ENCODE measurements at places on chromosomes 1 and 21.

- no peak for DNase-seq
Measured at GRCh38 chr1:5389101-5389885, 602.9 kb downstream of the NPHP4 start.

- DNase-seq: no peak
Measured at GRCh38 chr1:179326746-179327145, 33.1 kb downstream of the SOAT1 start.

GRCh38 chr1:109691759-109692158 lies 4.1 kb downstream of the GSTM1 start:
- no peak for DNase-seq

DNA sequence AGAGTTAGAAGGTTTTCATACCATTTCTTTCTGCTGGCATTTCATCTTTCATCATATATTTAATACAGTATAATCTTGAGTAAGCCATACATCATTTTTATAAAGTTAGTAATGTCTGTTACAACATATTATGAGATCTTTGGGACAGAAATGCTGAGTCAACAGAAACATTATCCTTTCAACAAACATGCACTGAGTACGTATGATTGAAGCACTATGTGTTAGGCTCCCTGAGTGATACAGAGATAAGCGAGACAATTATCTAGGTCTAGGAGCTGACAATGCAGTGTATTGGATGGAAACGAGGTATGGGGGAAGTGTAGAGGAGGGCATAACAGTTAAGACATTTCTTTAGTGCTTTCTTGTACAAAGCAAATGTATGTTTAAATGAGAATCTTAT lies 19.7 kb upstream of the GPR52 start:
- no peak for DNase-seq

GRCh38 chr1:17856496-17857108 lies 101.5 kb downstream of the ACTL8 start:
- no peak for DNase-seq

DNA sequence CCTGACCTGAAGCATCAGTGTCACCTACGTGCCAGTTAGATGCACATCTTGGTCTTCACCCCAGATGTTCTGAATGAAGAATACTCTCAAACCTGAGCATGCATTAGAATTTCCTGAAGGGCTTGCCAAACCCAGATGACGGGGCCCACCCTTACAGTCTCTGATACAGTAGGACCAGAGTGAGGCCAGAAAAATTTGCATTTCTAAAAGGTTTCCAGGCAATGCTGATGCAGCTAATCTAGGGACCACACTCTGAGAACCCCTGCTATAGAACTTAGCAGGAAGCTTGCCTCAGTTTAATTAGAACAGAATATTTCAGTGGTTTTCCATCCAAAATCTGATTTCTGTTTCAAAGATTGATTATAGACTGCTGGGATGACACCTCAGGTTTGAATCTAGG lies 9.9 kb upstream of the CTBS start:
- no peak for DNase-seq

GRCh38 chr1:207334337-207334736 lies 12.9 kb downstream of the CD55 start:
- no peak for DNase-seq

GRCh38 chr1:115364046-115364779 lies 26.2 kb upstream of the NGF start:
- peak; percentile 83 for DNase-seq

DNA sequence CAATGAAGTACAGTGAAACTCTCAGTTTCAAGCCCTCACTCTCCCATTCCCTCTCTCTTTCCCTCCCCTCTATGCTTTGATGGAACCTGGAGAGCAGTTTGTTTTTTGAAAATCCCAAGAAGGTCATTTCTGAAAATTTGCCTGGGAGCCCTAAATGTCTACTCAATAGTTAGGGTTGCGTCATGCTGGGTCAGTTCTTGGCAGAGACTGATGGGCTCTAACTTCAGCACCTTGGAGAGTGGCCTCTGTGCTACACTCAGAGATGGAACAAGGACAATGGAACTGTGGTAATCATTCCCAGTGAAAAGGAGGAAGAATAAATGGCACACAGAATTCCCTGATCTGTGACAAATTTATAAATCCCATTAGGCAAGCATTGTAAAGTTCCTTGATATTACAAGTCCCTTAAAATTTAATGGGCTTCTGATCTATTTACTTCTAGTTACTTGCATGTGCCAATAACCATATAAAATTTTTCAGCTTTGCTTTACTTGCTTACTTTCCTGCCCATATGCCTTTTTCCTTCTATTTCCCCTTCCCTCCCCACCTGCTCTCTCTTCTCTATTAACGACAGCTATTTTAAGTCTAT lies 182.9 kb upstream of the KCND3 start:
- peak; percentile 6 for DNase-seq

DNA sequence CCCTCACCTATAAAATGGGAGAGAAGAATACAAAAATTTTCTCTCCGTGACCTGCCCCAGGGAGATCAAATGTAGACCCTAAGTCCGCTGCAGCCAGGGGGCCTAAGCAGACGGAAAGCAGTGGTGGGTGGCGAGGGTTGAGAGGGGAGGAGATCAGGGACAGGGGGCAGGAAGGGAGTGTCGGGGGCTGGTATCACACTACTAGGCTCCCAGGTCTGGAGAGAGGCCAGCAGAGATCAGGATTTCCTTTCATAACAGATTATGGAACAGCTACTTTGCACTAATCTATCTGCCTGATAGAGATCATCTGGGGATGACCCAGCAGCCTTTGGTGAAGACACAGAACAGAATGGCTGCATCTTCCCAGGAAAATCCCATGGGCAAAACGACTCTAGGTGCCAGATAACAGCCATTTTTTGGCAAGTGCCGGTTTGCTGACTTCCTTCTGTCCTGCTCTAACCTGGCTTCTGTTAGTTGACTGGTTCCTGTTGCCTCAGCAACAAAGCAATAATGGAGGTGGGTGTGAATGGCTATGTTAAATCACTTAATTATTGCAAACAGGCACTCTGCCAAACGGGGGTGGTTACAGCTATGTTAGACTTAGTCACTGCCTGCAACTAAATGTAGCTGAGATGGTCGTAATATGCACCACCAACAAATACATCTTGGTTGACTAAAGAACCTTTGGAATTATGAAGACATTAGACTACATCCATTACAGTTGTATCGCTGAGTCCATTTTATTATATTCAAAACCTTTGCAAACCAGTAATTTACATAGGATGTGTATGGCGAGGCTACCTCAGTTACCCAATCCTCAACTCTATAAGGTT lies 30.0 kb upstream of the EPS8L3 start:
- DNase-seq: peak; percentile 83

DNA sequence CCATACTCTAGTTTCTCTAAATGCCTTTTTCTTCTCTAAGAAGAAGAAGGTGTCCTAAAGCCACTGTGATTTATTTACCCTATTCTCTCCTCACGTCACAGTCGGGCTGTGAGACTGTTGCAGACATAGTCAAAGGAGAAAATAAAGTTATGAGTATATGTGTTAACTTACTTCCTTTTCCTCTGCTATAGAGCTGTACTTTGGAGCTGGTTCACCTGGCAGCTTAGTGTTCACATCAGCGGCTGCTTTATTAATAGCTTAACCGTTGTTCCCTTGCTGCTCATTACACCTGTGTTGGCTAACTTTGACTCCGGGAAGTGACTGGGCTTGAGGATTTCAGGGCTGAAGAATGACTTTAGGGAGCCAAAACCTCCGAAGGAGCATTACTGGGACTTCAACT lies 3.6 kb downstream of the PFKFB2 start:
- no peak for DNase-seq

GRCh38 chr1:43307458-43308158 lies 6.8 kb downstream of the TIE1 start:
- DNase-seq: no peak

GRCh38 chr1:25573591-25573930 lies 30.2 kb downstream of the LDLRAP1 start:
- DNase-seq: no peak

All from fibroblast of skin of left quadriceps (primary cell).